ENCODE measurements at places on chromosomes 7 and 10.

GRCh38 chr10:114042895-114043531 lies 653 bp upstream of the ADRB1 start:
- no peak for DNase-seq

DNA sequence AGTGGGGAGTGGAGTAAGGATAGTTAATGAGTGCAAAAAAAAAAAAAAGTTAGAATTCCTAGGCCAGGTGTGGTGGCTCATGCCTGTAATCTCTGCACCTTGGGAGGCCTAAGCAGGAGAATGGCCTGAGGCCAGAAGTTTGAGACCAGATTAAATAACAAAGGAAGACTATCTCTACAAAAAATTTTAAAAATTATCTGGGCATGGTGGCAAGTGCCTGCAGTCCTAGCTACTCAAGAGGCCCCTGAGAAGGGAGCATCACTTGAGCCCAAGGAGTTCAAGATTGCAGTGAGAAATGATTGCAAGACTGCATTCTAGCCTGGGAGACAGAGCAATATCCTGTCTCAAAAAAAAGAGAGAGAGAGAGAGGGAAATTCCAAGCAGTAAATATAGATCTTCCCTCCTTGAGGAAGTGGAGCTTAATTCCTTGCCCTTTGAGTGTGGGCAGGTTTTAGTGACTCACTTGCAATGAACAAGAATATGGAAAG lies 19.5 kb upstream of the CSTF2T start:
- no peak for DNase-seq

- DNase-seq, result no peak
Measured at GRCh38 chr7:77550586-77550985, 13.5 kb downstream of the PTPN12 start.

DNA sequence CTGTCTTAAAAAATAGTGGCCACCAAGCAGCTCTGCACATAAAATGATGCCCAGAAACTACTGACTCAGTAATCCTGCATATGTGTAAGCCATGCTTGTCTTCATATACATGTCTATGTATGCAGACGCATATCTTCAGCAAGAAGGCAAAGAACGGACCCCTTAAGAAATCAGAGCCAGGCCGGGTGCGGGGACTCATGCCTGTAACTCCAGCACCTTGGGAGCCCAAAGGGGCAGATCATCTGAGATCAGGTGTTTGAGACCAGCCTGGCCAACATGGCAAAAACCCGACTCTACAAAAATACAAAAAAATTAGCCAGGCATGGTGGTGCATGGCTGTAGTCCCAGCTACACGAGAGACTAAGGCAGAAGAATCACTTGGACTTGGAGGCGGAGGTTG lies 295.0 kb downstream of the TCERG1L start:
- DNase-seq, result no peak

GRCh38 chr10:83287374-83287773 lies 851.9 kb upstream of the GHITM start:
- DNase-seq, result no peak

GRCh38 chr10:7362471-7362870 lies 48.4 kb downstream of the SFMBT2 start:
- no peak for DNase-seq

DNA sequence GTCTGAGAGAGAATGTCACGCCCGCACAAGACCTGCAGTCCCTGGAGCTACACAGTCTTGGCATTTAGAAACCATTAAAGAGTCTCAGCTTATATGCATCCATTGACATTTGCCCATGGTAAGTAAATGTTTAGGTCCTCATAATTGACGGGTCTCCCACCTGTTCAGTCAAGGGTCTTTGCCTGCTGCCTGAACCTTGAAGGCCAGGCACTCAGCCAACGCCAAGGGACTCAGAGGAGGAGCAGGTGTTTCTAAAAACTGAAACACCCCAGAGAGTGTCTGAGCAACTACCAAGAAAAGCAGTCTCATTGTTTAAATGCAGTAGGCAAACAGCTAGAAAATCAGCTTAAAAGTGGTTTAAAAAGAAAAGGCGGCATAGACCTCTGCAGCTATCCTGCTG lies 264.7 kb upstream of the AKR1E2 start:
- DNase-seq, result no peak

GRCh38 chr7:36644625-36645422 lies 79.5 kb downstream of the AOAH start:
- DNase-seq, result no peak

GRCh38 chr7:151064993-151065392 lies 5.6 kb downstream of the SLC4A2 start:
- no peak for DNase-seq

GRCh38 chr7:40828686-40829600 lies 694.1 kb downstream of the SUGCT start:
- DNase-seq, result no peak

GRCh38 chr10:95374597-95375209 lies 83.9 kb upstream of the PDLIM1 start:
- peak; percentile 25 for DNase-seq

DNA sequence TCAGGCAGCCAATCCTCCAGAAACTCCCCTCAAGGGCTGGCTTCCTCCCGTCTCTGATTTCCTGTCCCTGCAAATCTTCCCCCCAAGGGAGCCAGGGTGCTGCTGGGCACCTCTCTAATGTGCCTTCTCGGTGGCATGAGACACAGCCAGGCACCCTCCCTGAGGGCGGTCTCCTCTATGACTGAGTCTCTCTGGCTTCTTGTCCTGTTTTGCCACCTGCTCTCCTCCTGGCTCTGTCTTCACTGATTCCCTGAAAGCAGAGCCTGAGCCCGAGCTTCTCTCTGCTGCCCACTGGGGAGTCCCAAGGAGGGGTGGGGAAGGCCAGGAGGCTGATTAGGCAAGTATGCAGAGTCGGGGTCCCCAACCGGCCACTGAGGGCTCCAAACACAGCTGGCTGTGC lies 60.4 kb upstream of the INSIG1 start:
- DNase-seq, result no peak

DNA sequence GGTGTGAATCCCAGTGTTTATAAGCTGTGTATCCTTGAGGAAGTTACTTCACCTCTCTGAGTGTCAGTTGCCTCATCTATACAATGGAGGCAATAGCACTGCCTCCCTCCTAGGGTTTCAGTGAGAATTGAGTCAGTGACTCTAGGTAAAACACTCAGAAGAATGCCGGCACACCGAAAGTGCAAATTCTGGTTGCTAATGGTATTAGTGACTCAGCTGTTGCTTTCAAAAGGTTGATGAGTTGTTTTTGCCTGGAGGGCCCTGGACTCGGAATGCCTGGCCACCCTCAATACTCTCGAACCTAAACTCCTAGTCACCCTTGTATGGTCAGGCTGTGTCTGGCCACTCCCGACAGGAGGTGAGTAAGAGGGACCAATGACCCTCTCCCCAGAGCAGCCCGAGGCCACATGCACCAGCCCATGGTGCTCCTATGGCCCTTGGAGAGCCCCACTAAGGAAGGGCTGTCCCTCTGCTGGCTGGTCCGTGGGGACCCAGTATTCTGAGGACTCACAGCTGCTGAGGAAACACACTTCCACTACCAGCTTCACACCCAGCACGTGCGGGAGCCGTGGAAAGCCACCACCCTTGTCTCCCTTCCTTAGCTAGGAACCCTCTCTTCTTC lies 60.2 kb downstream of the CALML3 start:
- DNase-seq, result no peak

DNA sequence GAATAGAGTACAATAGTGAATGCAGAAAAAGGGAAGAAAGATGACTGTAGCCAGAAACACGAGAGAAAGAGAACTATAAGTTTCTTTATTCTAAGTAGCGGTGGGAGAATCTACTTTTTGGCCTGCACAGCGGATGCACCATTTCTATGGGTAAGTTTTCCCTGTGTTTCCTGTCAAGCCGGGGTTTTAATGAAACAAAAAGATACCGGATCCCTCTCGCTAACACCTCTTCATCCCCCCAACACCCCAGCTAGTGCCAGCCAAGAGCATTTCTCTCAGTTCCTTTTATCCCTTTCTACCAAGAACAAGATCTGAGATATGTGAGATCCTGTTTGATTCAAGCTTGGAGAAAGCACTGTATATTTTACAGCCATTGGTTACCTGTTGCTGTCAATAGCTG lies 14.7 kb downstream of the PTPRZ1 start:
- no peak for DNase-seq

GRCh38 chr7:79781716-79782115 lies 328.2 kb upstream of the MAGI2 start:
- DNase-seq, result no peak

- DNase-seq, result peak; percentile 19
Measured at GRCh38 chr7:116524609-116525297, at the start of gene CAV1. CAV1 (plus strand) TSS chr7:116525036; CDS start chr7:116525063, 27 bp downstream.

- DNase-seq, result peak; percentile 16
Measured at GRCh38 chr7:96414931-96415292, 93.0 kb upstream of the SLC25A13 start.

GRCh38 chr7:146255609-146256008 lies 139.0 kb downstream of the CNTNAP2 start:
- no peak for DNase-seq

GRCh38 chr7:16670731-16671344 lies 24.9 kb downstream of the BZW2 start:
- no peak for DNase-seq

- DNase-seq, result no peak
Measured at GRCh38 chr7:18727115-18727870, 231.7 kb downstream of the HDAC9 start.

GRCh38 chr10:45427970-45428366 lies 54.0 kb downstream of the ALOX5 start:
- no peak for DNase-seq

DNA sequence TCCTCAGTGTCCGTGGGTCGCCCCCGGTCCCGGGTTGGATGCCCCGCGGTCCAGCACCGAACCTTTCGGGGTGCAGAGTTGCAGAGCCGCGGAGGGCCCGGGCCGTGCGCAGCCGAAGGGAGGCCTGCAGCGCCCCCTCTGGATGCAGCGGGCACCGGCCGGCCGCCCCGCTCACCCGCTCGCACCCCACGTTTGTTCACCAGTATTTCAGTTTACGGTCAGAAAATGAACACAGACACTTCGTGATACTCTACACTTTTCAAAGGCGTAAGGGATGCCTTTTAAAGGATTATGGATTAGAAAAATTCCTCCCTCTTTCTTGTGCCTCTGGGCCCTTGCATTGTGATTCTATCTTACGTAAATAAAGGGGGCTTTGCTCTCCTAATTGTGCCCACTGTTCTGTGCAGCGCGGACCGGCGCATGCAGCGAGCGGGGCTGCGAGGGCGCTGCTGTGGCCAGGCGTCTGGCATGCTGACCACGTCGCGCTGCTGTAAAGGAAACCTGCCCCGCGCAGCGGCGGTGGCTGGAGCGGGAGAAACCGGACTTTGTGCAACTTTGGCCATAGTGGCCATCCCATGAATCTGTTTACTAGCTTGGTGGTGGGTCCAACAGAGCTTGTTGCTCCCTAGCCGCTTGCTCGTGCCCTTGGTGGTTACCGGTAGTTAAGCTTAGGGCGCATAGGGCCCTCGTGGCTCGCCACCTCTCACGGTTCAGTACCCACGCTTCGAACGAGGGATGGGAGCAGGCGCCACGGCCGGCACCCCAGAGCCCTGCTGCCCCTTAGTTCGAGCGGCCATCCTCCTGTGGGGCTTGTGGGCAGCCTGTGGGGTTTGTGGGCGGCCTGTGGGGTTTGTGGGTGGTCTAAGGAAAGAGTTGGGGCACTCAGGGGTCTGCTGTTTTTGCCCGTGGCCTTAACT lies 739 bp upstream of the MEST start:
- DNase-seq, result no peak

- no peak for DNase-seq
Measured at GRCh38 chr7:131249003-131249402, 78.7 kb upstream of the MKLN1 start.

- DNase-seq, result no peak
Measured at GRCh38 chr10:97336006-97336405, 1.5 kb upstream of the FRAT2 start.

- no peak for DNase-seq
Measured at GRCh38 chr10:77045085-77045484, 592.5 kb downstream of the KCNMA1 start.

GRCh38 chr10:114491933-114492332 lies 87.6 kb upstream of the AFAP1L2 start:
- no peak for DNase-seq

GRCh38 chr7:4803397-4804241 lies 28.2 kb downstream of the AP5Z1 start:
- DNase-seq, result no peak

DNA sequence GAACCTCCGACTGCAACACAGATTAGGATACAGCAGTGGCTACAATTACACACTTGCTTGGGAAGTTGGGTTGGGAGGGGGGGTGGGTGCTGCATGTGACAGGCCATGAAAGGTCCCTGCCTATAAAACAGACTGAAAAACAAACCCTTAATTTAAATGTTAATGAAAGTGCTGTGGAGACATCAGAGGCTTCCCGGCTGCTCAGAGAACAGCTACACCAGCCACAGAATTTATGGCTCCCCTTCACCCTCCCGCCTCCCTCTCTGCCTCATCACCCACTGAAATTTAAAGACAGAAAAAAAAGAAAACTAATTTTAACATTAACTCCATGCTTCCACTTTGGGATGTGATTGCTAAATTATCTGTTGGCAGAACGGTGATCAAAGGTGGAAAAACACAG lies 34.7 kb downstream of the FBXW4 start:
- DNase-seq, result no peak

GRCh38 chr7:86149024-86149665 lies 494.6 kb upstream of the GRM3 start:
- no peak for DNase-seq

- no peak for DNase-seq
Measured at GRCh38 chr7:85191383-85191782, 4.5 kb upstream of the SEMA3D start.

DNA sequence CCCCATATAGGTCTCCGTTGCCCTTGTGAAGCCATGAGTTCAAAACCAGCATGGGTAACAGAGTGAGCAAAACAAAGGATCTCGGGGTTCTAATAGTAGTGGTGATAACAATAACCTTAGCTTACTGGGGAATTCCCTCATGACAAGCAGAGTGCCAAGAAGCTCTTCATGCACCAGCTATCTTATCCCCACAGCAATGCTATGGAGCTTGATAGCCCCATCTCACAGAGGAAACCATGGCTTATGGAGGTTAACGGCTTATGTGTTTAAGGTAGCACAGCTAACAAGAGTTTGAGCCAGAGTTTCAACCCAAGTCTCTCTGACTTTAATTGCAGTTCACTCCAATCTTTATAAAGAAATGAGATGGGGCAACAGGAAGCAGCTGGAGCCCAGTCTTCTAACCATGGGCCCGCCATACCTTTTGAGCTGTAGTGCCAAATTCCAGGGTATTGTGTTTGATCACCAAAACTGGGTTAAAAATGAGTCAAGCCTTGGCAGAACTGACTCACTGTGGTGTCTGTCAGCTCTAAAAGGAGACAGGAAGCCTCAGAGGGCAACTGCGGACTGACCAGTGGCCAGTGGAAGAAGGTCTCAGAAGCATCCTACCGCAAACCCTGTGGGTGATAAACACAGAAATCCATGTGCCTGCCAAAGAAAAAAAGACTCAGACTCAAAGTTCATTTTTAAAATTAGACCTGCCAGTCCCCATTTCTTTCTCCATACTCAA lies 16.5 kb upstream of the PLAU start:
- no peak for DNase-seq

Measured in CD4-positive, alpha-beta T cell treated with Interleukin-6 at 100 ng/mL for 8 hours (primary cell).